Bronchial smooth muscle cell (primary cell): ENCODE measurements at places on chromosomes 3 and 15. TPM values are rescaled to one million over a fixed set of nuclear protein-coding genes. Genes with fewer than 3 reads are reported as not detected.

The SLC28A1 gene
- total RNA-seq, result not detected in 2 replicates

The CHRD gene
- 1.1 and 6.1 TPM in 2 replicates for total RNA-seq

The SFMBT1 gene
- 2.5 and 3.5 TPM in 2 replicates for total RNA-seq

The PRTG gene
- total RNA-seq, result 0.47 and 1.2 TPM in 2 replicates

The GRM2 gene
- total RNA-seq, result under 0.01 TPM in 2 replicates

The CYP1A1 gene
- total RNA-seq, result 0.09 and 0.32 TPM in 2 replicates

The SCAMP2 gene
- 8.8 and 9.1 TPM in 2 replicates for total RNA-seq

The CPN2 gene
- not detected in 2 replicates for total RNA-seq

The GOLGA6L7 gene
- not detected in 2 replicates for total RNA-seq

The SETMAR gene
- total RNA-seq, result 11.0 and 11.2 TPM in 2 replicates

The CHRNA3 gene
- total RNA-seq, result under 0.01 TPM in 2 replicates

The SLITRK3 gene
- total RNA-seq, result not detected in 2 replicates

The ZBTB20 gene
- total RNA-seq, result 11.3 and 12.0 TPM in 2 replicates
